CD4-positive, alpha-beta T cell treated with Interleukin-21 for 1 hour (primary cell): ENCODE measurements at places on chromosomes 6 and 20.

DNA sequence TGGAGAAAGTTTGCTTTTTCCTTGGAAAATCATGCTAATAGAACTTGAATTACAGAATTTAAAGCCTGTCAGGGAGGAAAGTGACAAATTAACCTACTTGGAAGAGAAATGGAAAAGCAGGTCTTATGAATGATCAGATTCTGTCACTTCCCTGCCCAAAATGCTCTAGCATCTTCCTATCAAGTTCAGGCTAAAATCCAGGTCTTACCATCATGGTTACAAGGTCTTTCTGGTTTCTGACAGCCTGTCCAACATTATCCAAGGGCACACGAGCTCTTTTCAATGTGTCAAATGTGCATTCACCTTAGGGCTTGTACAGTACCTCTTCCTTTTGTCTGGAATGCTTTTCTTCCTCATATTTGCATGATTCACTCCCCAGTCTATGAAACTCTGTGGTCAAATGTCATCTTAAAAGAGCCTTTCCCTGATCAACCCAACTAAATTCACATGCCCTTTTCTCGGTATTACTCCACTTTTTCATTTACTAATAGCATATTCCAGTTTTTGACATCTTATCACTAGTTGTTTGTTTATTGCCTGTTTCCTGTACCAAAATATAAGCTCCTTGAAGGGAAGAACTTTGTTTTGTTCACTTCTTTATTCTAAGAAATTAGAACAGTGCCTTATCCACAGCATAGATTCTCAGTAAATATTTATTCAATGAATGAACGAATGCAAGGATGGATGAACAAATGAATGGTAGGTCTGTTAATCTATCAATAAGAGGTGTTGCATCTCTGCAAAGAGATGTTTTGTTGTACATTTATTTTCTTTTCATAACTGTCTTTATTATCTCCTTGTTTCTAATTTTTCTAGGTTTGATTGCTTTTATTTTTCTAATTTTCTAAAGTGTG lies 139.5 kb downstream of the BCAS1 start:
- no peak for DNase-seq

- no peak for DNase-seq
Measured at GRCh38 chr20:1576641-1577040, 19.1 kb upstream of the SIRPD start.

DNA sequence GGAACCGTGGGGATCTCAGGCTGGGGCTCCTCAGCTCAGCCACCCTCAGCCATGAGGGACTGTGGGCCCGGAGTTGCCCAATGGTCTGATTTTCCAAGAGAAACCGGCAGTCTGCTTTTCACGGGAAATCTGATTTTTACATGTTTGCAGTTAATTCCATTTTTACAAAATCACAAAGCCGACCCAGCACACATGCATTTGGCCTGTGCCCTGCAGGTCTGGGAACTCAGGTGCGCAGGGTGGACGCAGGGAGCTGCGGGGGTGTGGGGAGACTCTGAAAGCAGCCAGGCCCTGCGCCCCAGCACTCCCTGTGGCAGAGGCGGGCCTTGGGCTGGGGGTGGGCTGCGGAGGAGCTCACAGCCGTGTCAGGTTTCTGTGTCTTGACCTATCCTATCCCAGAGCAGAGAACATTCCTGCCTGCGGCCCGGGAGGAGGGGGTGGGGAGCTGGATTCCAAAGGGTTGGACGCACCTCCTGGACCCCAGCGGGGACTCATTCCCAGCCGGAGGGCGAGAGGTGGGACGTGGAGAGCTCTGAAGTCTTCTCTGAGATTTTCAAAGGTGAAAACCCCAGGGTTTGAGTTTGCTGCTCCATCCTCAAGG lies 60.6 kb downstream of the ADNP start:
- no peak for DNase-seq

DNA sequence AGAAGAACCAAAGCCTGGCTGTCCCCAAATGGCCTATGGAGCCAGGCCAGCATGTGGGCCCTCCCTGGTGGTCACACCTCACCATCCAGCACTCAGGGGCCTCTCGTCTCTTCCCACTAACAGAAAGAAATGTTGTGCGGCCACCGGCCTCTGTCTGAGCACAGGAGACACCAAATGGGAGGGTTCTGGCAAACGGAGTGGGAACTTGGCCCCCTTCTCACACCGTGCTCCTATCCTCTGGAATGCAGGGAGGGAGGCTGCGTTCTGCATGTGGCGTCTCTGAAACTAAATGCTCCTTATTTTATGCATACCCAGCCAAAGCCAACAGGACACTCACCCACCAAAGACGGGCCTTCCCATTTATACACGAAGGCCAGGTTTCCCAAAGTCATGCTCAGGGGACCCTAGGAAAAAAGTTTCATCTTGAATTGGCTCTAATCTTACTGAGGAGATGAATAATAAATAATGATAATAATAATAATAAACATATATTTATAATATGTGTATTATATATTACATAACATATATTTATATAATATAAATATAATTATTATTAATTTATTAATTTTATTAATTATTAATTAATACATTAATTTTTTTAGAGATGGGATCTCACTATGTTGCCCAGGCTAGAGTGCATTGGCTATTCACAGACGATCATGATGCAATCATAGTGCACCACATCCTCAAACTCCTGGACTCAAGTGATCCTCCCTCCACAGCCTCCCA lies 102.4 kb downstream of the FOXF2 start:
- DNase-seq, result no peak

GRCh38 chr6:85421181-85421580 lies 28.7 kb upstream of the NT5E start:
- no peak for DNase-seq

- no peak for DNase-seq
Measured at GRCh38 chr6:99608059-99608885, 1.6 kb downstream of the PRDM13 start.

DNA sequence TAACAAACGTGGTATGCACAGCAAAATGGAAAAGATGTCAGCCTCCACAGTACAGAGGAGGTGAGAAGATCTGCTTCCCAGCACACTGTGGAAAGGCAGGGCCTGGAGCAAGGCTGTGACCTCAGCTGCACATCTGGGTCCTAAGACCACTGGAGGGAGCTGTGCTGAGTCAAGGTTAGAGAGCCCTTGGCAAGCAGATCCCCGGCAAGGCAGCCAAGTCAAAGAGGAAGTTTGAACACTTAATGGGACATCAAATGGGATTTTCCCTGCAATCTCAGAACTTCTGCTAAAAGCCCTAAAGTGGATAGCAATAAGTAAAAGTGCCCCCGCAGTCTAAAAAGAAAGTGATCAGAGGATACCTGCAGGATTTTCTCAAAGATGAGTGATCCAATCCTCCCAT lies 39.5 kb downstream of the UNC5CL start:
- DNase-seq, result peak; percentile 23

DNA sequence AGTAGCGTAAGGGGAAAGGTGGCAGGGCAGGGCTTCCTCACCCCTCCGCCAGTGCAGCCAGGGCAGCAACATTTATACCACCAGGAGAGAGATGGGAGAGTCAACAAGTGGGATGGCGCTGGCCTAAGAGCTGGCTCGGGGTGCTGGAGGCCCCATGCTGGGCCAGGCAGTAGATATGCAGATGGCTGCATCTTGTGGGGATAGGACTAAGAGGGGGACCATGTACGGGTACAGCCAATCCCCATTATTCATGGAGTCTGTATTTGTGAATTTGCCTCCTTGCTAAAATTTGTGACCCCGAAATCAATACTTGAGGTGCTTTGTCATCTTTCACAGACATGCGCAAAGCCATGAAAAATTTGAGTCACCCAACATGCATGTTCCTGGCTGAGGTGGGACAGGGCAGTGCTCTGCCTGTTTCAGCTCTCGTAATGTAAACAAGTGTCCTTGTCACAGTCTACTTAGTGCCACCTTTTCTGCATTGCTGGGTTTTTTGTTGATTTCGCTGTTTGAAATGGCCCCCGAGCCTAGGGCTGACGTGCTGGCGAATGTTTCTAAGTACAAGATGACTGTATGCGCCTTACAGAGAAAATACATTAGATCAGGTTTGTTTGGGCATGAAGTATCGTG lies 27.5 kb upstream of the TAF8 start:
- no peak for DNase-seq

DNA sequence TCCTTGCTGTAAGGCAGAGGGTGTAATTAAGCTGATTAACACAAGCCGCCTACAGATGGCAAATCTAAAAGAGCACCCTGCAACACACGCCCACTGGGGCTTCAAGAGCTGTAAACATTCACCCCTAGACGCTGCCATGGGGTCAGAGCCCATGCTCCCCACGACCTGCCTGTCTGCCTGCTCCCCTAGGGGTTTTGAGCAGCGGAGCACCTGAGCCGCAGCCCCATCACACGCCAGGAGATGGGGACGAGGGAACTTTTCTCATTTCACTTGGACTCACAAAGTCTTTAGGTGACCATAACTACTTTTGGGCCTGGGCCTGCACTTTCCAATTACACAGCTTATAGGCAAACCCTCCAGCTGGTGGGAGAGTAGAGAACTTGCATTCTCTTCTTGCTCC lies 99.0 kb upstream of the SOX4 start:
- no peak for DNase-seq

DNA sequence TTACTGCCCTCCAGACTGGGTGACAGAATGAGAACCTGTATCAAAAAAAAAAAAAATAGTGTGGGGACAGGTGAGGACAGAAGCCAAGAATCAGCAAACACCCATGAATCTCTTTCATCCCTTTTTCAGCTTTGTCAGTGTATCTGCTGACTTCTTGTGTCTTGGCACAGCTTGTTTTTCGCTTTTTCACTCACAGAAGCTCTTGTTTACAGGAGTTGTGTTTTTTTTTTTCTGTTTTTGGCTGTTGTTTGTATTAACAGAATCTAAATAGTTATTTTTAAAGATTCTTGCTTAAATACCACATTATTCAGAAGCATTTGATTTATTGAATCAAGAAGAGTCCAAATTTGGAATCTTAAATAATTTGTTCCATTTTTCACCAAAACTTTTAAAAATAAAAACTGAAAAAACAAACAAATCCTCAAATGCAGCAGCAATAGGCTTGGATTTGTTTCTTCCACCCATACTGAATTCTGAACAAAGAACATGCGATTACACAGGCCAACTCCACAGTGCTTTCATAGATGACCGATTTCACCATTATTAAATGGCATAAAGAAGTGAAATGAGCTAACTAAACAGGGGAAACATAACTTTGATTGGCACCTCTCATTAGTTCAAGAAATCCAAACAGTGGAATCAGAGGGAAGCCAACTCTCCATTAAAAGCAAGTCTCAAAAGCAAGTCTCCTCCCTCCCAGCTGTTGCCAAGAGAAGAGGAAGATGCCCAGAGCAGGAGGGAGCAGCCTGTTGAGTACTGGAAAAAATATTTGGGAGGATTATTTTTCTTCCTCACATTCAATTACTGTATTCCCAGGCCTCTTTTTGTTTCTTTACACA lies 27.2 kb upstream of the GPR63 start:
- no peak for DNase-seq

- no peak for DNase-seq
Measured at GRCh38 chr20:32806356-32806755, 13.4 kb upstream of the MAPRE1 start.

- no peak for DNase-seq
Measured at GRCh38 chr6:14540276-14540675, 422.7 kb downstream of the CD83 start.

GRCh38 chr6:43899830-43900229 lies 129.8 kb downstream of the VEGFA start:
- no peak for DNase-seq
